ENCODE measurements at places on chromosomes 2 and 18.

DNA sequence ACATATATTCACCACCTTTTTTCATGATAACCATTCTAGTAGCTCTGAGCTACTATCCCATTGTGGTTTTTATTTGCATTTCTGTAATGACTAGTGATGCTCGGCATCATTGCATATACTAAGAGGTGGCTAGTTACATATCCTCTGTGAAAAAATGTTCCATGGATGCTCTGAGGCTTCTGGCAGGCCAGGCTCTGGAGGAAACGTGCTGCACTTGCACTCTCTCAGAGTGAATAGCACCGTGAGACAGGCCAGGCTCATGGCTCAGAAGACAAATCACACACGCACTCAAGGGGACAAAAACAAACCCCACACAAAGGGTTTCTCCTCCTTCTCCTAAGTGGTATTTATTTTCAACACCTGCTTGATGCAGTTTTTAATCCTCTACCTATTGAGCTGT lies 1085.3 kb upstream of the CNTNAP5 start:
- DNase-seq: no peak

GRCh38 chr2:128754246-128754724 lies 435.6 kb upstream of the HS6ST1 start:
- DNase-seq: no peak

DNA sequence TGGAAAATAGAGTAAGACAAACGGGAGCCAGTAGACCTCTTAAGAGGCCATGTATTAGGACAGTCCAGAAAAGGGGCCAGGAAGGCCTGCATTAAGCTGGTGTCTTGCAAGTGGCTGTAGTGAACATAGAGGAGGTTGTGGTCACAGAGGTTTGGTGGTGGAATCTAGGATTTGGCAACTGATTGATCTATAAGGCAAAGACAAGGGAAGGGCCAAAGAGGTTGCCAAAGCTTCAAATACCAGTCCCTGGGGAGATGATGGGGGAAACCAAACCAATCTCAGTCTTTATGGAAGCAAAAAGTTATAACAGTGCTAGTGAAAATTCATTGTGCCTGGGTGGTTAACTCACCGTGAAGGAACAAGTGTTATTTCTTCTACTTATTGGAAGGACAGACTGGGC lies 28.7 kb upstream of the RTN4 start:
- DNase-seq: no peak

DNA sequence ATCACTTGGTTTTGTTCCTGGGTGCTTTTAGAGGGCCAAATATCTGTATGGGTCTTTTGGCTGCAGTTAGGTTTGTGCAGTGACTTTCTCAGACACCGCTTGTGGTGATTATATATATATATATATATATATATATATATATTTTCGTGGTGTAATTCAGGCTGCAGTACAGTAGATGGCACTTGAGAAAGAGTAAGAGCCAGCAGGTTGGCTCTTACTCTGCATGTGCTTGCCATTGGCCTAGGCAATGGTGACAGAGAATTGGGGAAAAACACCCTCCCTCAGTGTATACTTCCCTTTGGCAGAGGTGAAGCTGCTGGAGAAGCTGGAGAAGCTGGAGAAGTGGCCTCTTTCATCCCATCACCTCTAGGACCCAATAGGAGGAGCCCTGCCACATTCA lies 22.2 kb upstream of the MYL1 start:
- DNase-seq: no peak

GRCh38 chr2:111617299-111618225 lies 266.4 kb downstream of the ANAPC1 start:
- DNase-seq: no peak

DNA sequence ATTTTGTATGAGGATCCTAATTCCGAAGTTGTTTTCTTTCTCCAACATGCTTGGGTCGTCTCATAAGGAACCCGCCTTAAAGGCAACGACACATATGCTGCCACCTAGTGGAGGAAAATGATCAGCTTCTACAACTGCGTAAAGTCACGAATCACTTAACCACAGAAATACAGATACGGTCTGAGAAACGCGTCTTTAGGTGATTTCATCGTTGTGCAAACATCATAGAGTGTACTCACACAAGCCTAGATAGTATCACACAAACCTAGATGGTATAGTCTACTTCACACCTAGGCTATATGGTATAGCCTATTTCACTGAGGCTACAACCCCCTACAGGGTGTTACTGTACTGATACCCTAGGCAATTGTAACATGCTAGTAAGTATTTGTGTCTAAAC lies 13.1 kb downstream of the GNLY start:
- DNase-seq: peak; percentile 58

DNA sequence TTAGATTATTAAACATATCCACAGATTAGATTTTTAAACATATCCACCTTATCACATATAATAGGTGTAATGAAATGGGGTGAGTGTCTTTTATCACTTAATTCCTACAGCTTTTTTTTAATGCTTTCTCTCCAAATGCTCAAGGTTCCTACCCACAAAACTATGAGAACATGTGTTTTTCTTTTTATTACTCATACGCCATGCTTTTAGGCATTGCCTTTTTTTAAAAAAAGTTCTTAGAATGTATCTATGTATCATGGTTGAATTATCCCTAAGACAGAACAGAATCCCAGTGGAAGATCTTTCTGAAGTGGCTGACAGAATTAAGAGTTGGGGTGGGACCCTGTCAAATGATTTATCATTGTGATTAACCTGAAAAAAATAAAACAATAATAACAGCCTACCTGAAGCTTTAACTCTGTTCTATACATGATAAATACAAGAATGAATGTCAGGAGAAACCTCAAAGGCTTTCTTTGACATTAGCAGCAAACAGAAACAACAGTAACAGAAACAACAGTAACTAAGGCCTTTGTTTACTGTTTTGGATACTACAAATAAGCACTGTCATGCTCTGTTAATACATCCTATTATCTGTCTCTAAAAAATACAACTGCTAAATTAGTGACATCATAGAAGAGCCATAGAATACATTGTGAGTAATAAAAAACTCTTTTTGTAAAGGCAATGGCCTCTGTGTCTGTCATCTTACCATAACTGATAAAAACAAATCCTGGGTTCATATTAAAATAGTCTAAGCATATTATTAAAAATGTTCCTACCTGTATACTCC lies 4.1 kb upstream of the ZNF397 start:
- no peak for DNase-seq

DNA sequence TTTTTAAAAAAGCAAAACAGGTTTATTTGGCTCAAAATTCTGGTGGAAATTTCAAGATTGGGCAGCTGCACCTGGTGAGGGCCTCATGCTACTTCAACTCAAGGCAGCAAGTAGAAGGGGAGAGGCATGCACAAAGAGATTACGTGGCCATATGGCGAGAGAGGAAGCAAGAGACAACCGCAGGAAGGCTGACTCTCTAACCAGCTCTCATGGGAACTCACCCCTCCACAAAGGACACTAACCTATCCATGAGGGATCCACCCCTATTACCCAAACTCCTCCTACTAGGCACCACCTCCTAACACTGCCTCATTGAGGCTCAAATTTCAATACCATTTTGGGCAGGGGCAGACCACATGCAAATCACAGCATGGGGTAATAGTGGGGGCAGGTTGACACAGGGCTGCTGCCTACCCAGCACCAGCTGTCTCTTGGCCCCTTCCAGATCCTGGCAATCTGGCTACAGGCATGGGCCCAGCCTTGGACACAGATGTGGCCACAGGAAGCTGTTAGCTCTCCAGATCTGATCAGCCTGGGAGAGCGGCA lies 2.0 kb upstream of the CAPN10 start:
- no peak for DNase-seq

DNA sequence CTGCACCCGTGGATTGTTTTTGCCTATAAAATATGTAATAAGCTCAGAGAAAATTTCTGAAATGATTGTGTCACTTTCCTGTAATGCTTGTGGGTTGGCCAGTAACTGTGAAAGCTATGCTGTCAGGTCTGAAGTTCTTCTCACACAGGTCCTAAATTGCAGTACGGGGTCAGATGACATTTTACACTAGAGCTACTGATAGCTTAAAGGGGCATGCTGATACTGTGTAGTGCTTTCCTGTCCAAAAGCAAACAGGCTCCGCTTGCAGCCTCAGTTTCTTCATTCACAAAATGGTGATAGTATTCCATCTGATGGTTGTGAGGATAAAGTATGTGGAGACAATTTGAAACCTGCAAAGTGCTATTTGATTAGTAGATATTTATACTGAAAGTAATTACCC lies 7.6 kb upstream of the FARSB start:
- DNase-seq: no peak

DNA sequence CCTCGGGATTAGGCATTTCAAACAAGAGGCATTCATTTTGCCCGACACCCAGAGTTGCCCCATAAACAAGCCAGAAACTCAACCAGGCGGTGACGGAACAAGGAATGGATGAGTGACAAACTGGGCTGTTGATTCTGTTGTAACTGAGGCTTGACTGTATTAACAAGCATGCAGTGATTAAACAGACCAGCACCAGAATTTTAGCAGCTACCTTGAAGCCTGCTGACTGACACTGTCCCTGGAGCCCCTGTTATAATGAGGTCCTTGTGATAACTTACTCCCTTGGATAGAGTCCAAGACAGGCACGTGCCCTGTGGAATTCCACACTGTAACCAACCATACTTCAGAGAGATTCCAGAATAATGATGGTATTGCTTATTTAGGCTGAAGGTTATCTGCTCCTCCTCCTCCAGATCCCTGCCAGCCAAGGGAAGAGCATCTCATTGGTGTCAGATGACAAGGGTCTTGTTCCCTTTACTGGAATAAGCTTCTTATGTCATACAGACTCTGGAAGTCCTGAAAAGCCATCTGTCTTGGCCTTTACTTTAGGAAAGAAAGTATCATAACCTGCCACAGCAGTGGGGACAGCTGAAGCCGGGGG lies 97.1 kb upstream of the RMDN2 start:
- no peak for DNase-seq

DNA sequence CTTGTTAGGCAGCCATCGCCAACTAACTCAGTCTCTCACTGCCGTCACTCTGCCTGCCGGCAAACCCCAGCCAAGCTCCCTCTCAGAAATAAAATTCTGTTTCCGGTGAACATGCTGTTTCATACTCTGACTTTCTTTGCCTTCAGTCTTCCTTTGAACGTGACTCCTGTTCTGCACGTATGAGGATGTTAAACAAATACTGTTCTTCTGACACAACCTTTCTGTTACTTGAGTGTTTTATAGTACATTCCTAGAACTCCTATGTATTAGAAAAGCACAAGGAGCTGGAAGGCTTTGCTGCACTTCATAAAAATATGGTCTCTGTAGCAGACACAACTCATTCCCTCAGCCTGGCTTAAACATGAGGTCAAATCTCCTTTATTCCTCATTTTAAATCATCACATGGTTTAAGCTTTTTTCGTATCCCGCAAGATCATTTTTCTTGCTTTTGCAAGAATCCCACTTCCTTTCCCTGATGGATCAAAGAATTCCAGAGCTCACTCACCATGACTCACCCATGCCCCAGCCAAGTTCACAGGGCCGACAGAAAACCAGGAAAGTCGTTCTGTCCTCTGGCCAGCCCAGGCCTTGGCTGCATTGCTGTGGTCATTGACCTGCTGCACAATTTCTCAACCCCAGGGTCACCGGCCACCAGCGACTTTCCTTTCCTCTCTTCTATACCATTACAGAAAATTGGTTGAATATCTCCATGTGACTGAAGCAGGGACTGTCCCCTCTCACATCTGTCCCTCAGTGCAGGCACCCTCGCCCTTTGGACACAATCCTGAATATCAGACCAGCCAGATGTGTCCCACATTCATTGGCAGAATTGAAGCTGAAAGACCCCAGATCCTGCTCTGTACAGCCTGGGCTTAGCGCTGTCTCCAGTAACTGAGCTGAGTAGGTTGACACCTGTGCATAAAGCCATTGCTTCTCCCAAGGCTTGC lies 183.1 kb upstream of the ARL4C start:
- no peak for DNase-seq

DNA sequence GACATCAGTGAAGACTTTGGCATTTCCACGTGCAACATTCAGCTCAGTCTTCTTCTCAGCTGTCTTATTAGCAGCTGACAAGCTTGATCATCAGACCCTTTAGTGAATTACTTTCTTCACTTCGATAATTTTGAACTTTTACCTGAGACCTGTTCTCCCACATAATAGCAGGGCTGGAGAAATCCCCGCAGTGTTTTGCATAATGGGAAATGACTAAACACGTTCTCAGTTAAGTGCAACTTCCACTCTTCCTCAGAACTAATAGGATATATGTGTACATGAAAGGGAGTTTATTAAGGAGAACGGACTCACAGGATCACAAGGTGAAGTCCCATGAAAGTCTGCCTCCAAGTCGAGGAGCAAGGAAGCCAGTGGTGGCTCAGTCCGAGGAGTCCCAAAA lies 28.8 kb upstream of the MBP start:
- DNase-seq: no peak

DNA sequence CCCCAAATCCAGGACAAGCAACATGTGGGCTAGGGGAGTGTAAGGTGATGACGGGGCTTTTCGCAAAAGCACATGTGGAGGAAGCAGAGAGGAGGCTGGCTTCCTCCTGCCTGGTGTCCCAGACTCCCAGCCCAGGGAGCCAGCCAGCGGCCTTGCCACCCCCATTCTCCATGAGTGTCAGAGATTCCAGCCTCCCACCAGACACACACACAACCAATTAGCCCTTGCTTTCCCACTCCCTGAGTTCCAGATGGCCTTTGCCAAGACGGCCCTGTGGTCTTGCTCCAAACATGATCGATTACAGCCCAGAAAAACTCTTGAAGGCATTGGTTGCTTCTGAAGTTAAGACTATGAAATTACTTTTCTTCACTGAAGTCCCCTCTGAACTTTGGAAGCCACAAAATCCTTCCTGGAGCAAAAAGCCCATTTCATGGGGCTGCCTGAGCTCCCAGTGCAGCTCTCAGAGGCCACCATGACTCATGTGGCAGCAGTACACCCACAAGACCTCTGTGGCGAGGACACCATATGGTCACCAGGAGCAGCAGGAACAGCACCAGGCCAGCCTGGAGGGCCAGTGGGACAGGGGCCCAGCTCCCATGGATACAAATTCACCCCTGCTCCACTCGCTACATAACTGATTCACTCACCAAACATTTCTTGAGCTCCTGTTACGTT lies 69.1 kb upstream of the PID1 start:
- no peak for DNase-seq

DNA sequence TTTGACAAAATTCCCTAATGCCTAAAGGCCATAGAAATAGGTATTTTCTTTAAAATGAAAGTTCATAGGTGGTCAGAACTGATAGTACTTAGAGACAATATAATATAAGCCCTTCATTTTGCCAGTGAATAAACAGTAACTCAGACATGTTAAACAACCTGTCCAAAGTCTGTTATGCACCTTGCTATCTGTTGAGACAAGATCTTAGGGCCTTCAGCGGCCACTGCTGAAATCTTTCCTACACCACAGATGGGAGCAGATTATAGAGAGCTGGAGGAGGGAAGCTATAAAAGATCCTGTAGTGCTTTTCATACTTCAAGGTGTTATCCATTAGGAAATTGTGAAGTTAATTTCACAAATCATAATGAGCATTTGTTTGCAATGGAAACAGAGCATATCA lies 13.8 kb downstream of the CERKL start:
- no peak for DNase-seq

DNA sequence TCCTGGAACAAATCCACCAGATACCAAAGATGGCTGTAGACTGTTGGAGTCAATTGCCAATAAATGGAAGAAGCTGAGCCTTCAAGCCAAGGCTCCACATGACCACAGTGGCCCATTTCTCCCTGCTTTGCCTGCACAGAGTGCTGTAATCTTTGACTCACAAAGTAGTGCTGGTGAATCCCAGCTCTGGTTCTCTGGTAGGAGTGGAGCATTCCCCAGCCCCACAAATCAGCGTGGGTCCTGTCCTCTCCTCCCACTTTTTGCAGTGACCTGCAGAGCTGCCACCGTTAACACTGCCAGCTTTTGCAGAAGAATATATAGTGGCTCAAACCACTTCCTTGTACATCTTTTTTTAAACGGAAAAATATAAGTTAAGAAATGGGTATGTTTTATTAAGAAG lies 93.9 kb downstream of the MGAT5 start:
- DNase-seq: no peak

Data from NCI-H187 (cell line).